ENCODE measurements at places on chromosomes 7 and 10. TPM values are rescaled to one million over a fixed set of nuclear protein-coding genes. Genes with fewer than 3 reads are reported as not detected.

PILRA gene
- total RNA-seq: under 0.01 TPM

ANKRD30A gene
- not detected for total RNA-seq

ZSCAN25 gene
- total RNA-seq: 8.3 TPM

LRRC27 gene
- 4.0 TPM for total RNA-seq

PNLIP gene
- total RNA-seq: not detected

HOXA7 gene
- total RNA-seq: not detected

ZPBP gene
- not detected for total RNA-seq

SDK1 gene
- total RNA-seq: 1.7 TPM

FAM180A gene
- not detected for total RNA-seq

COX19 gene
- total RNA-seq: 11.5 TPM

NODAL gene
- not detected for total RNA-seq

ATRNL1 gene
- total RNA-seq: 0.43 TPM

CYP3A5 gene
- total RNA-seq: 2.8 TPM

KAZALD1 gene
- 0.64 TPM for total RNA-seq

CAMK2B gene
- 0.72 TPM for total RNA-seq

CALHM3 gene
- not detected for total RNA-seq

GBX1 gene
- not detected for total RNA-seq

TCAF2 gene
- total RNA-seq: 4.1 TPM

PAPSS2 gene
- 1.1 TPM for total RNA-seq

Measured in tracheal epithelial cell (primary cell).